Ureter (tissue), 1 donor: ENCODE measurements at places on chromosomes 5 and 9. TPM values are rescaled to one million over a fixed set of nuclear protein-coding genes. Genes with fewer than 3 reads are reported as not detected.

GRCh38 chr5:25448646-25449045 is 803.9 kb upstream of the CDH10 start:
- no peak for DNase-seq

DNA sequence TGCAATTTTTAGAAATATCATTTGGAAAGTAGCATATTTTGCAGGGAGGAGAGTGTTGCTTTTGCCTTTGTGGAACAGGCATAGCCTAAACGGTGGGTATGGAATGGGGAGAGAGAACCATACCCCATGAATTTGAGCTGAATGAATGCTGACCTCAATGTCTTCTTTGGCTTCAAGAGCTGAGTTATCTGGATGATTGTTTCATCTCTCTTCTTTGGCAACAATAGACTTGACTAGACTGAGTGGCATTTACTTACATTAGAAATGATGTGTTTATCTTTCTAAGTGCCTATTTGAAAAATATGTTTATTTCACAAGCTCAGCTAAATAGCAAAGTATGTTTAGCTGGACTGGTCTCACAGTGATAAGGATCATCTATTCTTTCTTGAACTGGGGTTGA is 42.8 kb downstream of the SPEF2 start:
- DNase-seq, result no peak

DNA sequence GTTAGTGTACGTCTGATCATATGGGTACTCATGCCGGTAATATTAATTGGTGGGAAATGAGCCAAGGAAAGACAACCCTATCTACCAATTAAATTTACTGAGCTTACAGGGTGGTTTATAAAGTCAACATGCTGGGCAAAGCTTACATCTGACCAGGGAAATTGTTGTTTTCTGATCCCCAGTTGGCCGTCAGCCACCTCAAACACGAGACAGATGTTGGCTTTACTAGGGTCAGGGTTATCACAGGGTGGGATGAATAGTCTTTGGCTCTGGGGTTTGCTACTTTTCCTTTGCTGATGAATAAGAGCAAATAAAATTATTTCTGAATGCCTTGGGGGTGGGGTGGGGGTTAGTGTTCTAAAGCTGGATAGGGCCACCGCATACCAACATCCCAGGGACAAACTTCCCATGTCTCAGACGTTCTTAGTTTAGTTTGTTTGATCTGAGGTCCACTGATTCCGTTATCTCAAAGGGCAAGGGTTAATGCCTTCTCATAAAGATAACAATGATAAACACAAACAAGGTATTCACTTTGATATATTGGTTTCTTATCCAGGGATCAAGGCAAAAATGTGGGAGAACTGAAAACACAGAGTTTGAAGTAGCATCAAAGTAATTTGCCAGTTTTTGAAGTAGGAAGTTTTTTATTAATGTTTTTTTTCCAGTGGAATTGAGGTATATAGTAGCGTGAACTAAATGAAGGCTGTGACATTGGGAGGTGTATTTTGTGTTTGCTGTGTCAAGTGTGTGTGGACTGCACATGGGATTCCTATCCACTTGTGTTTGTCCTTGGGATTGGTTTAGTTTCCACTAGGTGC is 109.1 kb upstream of the RPS23 start:
- no peak for DNase-seq

DNA sequence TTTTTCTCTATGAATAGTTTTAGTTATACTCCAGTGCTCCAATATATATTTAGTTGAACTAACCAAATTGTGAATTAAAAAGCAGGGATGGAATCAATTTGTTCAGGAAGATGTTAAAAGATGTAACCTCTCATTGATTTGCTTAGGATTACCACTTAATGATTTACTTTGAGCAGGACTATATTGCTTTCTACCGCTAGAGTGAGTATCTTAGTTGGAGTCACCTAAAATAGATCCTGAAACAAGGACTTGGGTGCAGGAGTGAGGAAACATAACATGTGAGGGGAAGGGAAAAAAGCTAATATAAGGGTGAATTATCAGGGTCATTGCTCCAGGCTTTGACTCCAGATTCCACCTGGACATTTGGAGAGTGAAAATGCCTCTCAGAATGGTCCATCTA is 2277.4 kb upstream of the C9orf72 start:
- DNase-seq, result no peak

Gene HMHB1
- not detected for total RNA-seq

Gene WWC1
- total RNA-seq, result 95.2 TPM

GRCh38 chr9:105236261-105236660 is 8.2 kb upstream of the SLC44A1 start:
- no peak for DNase-seq

DNA sequence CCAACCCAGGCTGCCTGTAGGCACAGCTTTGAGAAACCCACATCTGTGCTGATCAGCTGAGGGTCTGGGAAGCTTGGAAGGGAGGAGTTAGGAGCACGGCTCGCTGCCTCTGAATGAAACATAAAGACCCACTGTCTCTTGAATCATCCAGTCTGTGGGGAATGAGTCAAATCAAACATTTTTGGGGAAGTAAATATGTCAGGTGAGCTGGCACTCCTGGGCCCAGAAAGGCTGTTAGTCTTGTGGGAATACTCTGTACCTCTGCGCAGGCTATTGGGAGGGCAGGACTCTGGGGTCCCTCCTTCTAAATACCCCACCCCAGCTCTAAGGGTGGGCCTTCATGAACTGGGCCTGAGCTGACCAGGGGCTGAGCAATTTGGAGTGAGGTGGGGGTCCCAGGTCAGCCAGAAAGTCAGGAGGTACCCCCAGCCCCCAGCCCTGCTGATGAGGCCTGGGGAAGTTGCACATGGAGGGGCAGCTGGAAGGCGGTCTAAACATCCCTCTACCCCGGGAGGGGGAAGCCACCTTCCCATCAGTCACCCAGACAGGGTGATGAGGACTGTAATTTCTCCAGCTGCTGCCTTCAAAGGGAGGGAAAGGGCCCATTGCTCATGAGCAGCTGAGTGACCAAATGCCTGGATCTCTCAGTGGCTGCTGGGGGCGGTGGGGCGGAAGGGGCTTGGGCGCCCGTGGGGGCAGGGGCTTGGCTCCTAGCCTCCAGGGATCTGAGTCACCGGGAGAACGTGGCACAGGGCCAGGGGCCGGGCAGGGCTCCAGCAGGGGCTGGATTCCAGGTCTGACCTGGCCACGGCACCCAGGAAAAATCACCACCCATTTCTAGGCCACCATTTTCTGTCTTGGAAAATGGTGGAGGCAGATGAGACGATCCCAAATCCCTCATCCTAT is 10.8 kb downstream of the FIBCD1 start:
- no peak for DNase-seq

GRCh38 chr9:128720841-128721486 is 3.0 kb downstream of the ZDHHC12 start:
- DNase-seq, result no peak

Gene SLC9A3
- 1.1 TPM for total RNA-seq

DNA sequence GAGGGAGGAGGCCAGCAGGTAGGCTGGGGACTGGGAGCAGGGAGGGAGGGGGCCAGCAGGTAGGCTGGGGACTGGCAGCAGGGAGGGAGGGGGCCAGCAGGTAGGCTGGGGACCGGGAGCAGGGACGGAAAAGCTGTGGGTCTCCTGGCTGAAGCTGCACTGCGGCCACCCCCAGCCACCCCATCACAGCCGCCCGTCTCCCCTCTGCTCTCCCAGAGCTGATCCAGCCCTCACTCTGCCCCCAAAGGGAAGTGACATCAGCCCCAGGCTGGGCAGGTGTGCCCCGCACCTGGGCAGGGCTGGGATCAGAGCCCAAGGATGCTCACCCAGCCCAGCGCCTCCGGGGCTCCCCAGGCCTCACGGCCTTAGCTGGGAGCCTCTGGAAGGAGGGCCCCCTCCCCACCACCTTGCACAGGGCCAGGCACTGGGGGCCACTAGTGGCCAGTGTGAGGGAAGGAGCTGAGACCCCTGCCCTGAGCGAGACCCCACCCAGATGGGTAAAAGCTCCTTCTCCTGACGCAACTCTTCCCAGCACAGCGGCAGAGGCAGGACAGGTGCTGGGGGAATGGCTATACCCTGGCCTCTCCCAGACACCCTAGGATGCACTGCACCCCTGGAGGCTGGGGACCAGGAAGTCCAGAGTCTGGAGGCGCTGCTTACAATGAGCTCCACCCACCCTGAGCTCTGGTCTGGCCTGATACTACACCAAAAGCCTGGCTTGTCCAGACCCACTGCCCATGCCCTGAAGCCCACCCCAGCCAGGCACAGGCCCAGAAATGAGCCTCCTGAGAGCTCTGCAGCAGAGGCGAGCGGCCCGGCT is 11.6 kb downstream of the AGPAT2 start:
- DNase-seq, result no peak

- DNase-seq, result no peak
These were observed 7.6 kb upstream of the CAMSAP1 start for GRCh38 chr9:135914921-135915320.

DNA sequence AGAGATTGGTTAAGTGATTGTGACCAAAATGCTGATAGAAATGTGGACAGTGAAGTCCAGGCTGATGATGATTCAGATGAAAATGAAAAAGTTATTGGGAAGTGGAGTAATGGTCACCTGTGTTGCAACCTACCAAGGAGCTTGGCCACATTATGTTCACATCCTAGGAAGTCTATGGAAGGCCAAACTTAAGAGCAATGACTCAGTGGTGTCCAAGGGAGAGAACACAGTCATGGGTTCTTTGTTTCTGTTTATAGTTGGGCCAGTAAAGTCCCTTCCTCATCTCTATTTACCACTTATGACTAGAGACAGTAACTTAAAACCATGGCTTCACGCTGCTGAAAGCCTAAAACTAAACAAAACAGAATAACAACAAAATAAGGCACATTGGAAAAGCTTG is 555.3 kb upstream of the DAB2 start:
- DNase-seq, result no peak

GRCh38 chr9:77764894-77765780 is 117.0 kb upstream of the GNA14 start:
- no peak for DNase-seq

Gene RLN2
- 0.55 TPM for total RNA-seq

Gene GABBR2
- 12.2 TPM for total RNA-seq

DNA sequence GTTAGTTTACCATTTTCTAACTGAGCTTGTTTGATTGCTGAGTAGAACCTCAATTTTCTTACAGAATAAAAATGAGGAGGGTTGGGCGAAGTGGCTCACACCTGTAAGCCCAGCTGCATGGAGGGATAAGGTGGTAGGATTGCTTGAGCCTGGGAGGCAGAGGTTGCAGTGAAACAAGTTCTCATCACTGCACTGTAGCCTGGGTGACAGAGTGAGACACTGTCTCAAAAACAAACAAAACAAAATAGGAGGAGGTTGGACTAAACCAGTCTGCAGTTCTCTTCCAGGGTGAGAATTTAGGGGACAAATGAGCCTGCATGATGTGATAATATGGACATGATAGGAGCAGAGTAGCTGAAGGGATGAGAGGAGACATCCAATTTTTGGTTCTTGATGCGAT is 57.3 kb downstream of the SLC27A6 start:
- no peak for DNase-seq

DNA sequence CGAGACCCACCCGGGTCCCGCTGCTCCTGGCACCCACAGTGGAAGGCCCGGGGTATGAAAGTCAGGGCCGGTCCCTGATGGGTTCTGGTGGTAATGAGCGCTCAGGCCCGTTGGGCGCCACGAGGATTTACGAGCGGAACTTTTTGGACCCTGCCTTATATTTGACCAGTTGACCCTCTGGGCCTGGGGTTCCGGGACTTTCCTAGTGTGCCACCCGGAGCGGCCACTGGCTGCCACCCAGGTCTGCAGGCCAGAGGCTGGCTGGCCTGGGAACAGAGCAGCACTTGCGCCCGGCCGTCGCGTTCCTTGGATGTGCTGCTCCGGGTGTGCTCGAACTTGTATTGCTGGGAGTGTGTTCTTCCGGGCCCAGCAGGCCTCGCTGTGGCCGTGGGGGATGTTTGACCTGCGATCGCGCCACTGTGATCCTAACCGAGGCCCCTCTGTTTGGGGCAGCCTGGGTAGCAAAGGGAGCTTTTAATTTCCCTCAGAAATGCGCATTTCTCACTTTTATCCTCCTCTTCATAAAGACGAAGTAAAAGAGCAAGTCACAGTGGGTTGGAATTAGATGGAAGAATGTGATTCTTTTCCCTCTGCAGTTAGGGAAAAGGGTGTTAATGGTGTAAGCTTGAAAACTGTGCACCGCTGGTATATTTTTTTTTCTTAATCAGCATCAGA is 1.2 kb downstream of the F2RL1 start:
- no peak for DNase-seq

DNA sequence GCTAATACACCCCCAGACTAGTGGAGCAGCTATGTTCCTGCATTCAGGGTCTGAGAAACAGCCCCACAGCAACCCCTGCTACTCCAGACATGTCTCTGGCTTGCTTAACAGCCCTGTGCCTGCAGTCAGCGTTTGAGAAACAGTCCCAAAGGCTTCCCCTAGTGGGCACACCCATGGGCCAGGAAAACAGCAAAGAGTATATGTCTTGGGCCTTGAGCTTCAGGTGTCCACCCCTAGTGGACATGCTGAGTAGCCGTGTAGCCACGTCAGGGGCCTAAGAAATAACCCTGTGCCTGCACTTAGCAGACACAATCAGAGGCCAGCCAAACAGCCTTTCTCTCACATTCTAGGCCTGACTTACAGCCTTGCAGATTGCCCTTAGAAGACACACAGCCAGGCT is 698.6 kb downstream of the PTPRD start:
- DNase-seq, result no peak

Gene FAM53C
- total RNA-seq, result 15.6 TPM

DNA sequence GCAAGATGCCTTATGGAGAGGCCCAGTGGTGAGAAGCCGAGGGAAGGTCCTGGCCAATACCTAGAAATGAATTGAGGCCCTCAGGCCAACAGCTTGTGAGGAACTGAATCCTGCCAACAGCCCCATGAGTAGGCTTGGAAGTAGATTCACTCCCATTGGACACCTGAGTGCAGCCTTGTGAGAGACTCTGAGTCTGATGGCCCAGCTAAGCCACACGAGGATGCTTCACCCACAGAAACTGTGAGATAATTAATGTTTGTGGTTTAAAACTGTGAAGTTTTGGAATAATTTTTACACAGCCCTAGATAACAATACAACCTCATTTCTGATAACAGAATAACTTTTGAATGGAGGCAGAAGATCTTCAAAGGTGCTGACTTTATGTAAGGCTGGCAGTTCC is 65.9 kb upstream of the DAP start:
- no peak for DNase-seq

DNA sequence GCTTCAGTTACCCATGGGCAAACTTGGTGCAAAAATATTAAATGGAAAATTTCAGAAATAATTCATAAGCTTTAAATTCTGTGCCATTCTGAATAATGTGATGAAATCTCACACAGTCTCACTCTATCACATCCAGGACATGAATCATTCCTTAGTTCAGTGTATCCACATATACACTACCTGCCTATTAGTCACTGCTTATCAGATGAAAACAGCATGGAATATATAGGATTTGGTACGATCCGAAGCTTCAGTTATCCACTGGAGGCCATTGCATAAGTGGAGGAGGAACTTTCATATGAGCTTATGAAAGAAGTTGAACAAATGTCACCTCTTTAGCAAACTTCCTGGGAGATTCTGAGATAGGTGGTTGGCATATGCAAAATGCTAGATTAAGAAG is 64.2 kb downstream of the GAPVD1 start:
- no peak for DNase-seq

GRCh38 chr9:121294866-121295661 is 27.1 kb downstream of the GSN start:
- DNase-seq, result no peak

GRCh38 chr5:180631549-180632383 is 17.6 kb downstream of the FLT4 start:
- DNase-seq, result no peak
